ENCODE measurements at places on chromosomes 7 and 10. TPM values are rescaled to one million over a fixed set of nuclear protein-coding genes. Genes with fewer than 3 reads are reported as not detected.

DNA sequence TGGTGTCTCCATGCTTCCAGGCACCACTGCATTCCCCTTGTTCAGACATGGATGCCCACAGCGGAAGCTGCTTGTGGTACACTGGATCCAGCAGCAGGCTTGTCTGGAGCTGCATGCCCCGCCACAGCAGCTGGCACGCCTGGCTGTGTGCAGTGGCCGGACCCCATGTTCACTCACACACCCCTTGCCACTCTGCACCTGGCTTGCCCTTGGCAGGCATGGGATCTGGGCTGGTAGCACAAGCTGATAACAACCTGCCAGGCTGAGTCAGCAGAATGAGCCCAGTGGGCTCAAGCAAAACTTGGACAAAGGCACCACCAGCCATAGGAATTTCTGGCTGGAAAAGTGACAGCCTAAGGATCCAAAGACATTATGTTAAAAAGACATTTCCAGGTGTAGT, 91.8 kb upstream of the TMEM168 start:
- peak; percentile 28 for DNase-seq
- H3K27me3 ChIP-seq = no peaks in the 10 kb centered on the region
- no peaks in the 10 kb centered on the region for H3K36me3 ChIP-seq
- H3K27ac ChIP-seq = no peak overlapping the region
- H3K4me1 ChIP-seq = peaks cover 50% of the 10 kb centered on the region

DNA sequence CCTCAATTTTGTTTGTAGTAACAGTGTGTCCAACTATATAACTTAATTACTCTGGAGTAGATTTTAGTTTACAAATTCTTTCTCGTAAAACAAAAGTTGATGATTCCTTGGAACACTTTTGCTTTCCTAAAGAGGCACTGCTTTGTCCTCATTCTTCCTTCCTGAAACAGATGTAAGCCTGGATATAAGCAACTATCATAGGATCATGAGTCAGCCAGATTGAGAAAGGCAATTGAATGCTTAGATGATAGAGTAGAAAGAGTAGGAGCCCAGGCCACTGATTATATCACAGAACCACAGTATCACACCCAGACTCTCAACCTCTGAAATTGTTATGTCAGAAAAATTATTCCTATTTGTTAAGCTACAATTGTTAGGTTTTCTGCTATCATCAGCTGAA, 69.9 kb downstream of the TMEM106B start:
- DNase-seq = no peak
- H3K36me3 ChIP-seq = no peaks in the 10 kb centered on the region
- no peak overlapping the region for H3K27ac ChIP-seq
- H3K27me3 ChIP-seq = no peaks in the 10 kb centered on the region
- H3K4me3 ChIP-seq = no peak overlapping the region

Gene NEUROD6
- not detected for polyA plus RNA-seq

Gene SORBS1
- 350 TPM for polyA plus RNA-seq

Gene GSTO1
- 339 TPM for polyA plus RNA-seq

- H3K4me3 ChIP-seq = no peak overlapping the region
- no peak overlapping the region for H3K27ac ChIP-seq
- DNase-seq = no peak
- no peaks in the 10 kb centered on the region for H3K36me3 ChIP-seq
Measured at GRCh38 chr10:76504823-76505222, 1073.4 kb downstream of the LRMDA start.

- DNase-seq = no peak
- H3K27me3 ChIP-seq = no peaks in the 10 kb centered on the region
- peaks cover 28% of the 10 kb centered on the region for H3K36me3 ChIP-seq
- no peak overlapping the region for H3K4me3 ChIP-seq
- peaks cover 36% of the 10 kb centered on the region for H3K4me1 ChIP-seq
Measured at GRCh38 chr7:6420680-6421079, 27.1 kb downstream of the DAGLB start.

- peaks cover 12% of the 10 kb centered on the region for H3K4me1 ChIP-seq
- H3K36me3 ChIP-seq = no peaks in the 10 kb centered on the region
- DNase-seq = no peak
- no peak overlapping the region for H3K4me3 ChIP-seq
- no peaks in the 10 kb centered on the region for H3K27me3 ChIP-seq
Measured at GRCh38 chr7:78178319-78178718, 379.7 kb downstream of the PHTF2 start.

Gene AGR2
- not detected for polyA plus RNA-seq

Gene ASB10
- polyA plus RNA-seq = 63.4 TPM

Gene ADAM8
- polyA plus RNA-seq = 0.88 TPM

Gene NMT2
- 7.6 TPM for polyA plus RNA-seq

Gene FANK1
- 1.2 TPM for polyA plus RNA-seq

Gene MYOF
- polyA plus RNA-seq = 32.4 TPM

Measured in heart right ventricle (tissue), 16 donors.